NCI-H2081 treated with DMSO at 0.1 percent for 48 hours (cell line): ENCODE measurements at places on chromosomes 2 and 18.

GRCh38 chr18:76412818-76413565 lies 82.0 kb downstream of the ZNF516 start:
- no peak for DNase-seq

- DNase-seq = no peak
Observed at GRCh38 chr2:109378682-109379081, 235.1 kb downstream of the SEPTIN10 start.

- no peak for DNase-seq
Observed at GRCh38 chr2:30730736-30731647, 76.3 kb downstream of the CAPN13 start.

GRCh38 chr2:181485638-181485946 lies 28.4 kb downstream of the ITGA4 start:
- no peak for DNase-seq

GRCh38 chr2:76953733-76954347 lies 568.3 kb downstream of the LRRTM4 start:
- peak; percentile 33 for DNase-seq

DNA sequence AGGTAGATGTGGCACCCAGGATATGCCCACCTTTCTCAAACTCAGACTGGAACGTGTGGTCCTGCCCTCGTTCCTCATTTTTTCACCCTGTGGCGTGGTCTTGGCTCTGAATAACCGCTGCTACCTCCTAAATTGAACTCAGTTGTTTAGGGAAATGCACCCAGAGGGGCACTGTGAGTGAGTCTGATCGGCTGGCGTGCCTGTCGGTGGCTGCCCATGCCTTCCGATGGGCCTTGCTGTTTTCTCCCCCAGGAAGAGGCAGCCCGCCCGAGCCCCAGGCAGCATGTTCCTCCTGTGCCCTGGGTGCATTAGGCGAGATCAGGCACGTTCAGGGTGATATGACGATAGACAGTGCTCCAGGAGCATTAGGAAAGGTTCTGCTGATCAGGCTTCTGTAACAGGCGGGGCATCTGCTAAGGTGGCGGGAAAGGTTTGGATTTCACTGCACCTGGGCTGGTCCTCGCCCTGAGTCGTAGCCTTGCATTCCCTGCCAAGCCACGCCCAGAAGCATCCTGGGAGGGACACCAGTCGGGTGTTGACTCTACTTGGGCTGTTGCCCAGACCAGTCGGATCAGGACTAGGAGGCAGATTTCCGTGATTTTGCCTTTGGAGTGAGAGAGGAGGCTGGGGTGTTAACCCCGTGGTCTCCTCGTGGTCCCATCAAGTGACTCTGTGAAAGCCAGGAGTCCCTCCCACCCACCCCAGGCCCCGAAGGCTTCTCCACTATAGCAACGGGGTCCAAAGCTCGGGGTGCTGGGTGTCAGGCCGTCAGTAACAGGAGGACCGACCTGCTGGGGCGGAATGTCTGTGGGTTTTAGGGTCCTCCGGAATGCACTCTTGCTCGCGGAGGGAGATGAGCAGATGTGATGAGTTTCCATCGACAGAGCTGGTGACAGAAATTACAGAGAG lies 75.1 kb downstream of the SH3BP4 start:
- DNase-seq = peak; percentile 93

GRCh38 chr2:56185582-56186046 lies 1.8 kb downstream of the CCDC85A start:
- DNase-seq = no peak

- DNase-seq = no peak
Observed at GRCh38 chr18:76179257-76179656, 315.8 kb downstream of the ZNF516 start.

DNA sequence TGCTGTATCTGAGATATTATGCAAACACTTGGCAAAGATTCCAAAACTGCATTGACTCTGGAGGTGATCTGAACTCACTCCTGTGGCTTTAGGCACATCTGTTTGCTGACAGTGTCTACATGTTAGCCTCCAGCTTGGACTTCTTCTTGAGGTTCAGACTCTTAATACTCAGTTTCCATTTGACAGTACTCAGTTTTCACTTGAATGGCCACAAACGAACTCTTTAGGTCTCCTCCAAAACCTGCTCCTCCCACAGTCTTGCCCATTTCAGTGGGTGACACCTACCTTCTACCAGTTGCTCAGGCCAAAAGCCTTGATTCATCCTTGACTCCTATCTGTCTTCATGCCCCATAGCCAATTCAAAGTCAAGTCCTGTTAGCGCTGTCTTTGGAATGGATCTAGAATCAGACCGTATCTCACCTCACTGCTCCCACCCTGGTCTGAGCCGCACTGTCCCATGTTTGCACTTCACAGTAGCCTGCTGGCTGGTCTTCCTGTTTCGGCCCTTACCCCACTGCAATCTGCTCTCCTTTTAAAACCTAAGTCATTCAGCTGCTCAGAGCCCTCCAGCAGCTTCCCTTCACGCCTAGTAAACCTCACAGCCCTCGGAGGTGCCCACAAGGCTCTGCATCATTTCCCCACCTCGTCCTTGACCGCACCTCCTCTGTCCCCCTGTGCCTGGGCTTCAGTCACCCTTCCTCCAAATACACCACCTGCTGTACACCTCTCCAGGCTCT lies 10.5 kb downstream of the ATG16L1 start:
- DNase-seq = no peak

DNA sequence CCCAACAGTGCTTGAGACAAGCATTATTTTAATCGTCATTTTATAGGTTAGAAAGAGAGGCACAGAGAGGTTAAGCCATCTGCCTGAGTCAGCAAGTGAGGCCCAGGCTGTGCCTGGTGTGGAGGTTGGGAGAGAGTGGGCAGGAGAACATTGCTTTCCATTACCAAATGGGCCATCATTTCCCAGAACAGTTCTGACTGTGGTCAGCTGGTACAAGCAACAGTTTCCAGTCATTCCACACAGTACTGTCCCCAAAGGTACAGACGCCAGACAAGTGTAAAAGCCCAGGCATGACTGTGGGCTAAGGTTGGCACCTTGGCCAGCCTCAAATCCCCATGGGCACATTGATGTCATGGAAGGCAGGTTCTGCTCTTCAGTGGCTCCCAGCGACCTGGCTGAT lies 98.2 kb upstream of the LCLAT1 start:
- DNase-seq = no peak

GRCh38 chr18:9762526-9762925 lies 54.4 kb downstream of the RAB31 start:
- no peak for DNase-seq

DNA sequence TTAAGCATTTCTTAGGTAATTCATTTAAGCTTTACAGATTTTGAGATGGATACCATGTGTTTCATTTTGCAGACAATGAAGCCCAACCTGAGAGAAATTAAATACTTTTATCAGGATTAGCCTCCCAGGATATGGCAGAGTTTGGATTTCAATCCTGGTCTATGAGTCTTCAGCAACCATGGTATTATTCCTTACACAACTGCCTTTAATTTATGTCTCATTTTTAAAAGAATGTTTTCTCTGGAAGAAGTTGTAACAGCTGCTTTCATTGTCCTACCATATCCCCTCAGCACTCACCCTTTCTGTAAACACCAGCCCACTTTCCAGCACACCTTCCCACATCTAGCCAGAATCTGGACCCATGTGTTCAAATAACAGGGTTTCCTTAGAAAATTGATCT lies 863.7 kb upstream of the VRK2 start:
- no peak for DNase-seq

DNA sequence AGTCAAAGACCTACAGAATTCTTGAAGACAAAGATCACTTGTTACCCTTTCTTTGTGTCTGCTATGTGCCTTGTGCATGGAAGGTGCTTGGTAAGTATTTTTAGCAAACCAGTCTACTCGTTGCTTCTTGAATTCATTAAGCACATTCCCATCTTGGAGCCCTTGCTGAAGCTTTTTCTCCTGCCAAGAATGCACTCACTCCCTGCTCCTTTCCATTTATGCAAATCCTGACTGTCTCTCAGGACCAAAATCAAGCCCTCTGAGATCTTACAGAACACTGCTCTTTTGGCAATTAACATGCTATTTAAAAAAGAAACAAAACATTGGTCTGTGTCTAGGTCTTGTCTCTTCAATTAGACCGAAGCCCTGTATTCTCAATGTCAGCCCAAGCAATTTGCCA lies 75.8 kb downstream of the CLHC1 start:
- DNase-seq = no peak

GRCh38 chr2:195252018-195252417 lies 405.0 kb upstream of the SLC39A10 start:
- no peak for DNase-seq

DNA sequence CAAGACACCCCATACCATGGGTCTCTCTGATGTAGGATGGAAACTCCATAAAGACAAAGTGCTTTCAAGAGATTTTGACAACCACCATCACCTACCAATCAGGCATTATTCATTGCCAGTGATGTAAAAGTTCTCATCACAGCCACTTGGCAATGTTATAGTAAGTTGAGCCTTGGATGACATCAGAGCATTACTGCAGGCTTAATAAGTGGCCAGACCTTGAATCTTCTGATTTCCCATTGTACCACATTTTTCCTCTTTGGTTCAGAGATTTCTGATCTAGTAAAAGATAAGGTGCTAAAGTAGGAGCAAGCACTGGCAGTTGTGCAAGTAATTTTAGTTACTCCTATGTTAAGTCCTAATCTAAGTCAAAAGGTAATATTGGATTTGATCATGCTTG lies 36.5 kb downstream of the OSR1 start:
- DNase-seq = no peak

- DNase-seq = no peak
Observed at GRCh38 chr2:96599941-96600340, 38.2 kb downstream of the KANSL3 start.

DNA sequence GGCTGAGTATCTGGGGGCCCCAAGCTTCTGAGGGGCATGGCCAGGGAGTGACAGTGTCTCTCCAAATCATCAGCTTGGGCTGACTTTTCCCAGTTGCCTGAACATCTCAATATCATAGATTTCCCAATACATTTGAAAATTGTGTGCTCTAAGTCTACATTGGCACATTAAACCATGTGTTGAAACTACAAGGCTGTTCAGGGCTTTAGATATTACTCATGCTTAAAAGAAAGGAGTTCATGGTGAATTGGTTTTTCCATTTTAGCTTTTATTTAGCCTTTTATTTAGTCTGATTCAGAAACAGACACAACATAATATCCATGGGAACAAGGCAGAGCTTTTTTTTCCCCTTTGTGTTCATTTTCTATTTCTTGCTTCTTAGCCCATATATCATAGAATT lies 49.9 kb upstream of the GALR1 start:
- no peak for DNase-seq

GRCh38 chr2:58042486-58042970 lies 4.1 kb upstream of the VRK2 start:
- peak; percentile 58 for DNase-seq

- DNase-seq = no peak
Observed at GRCh38 chr2:109481599-109481998, 132.2 kb downstream of the SEPTIN10 start.

GRCh38 chr2:220509966-220510365 lies 882.5 kb downstream of the SLC4A3 start:
- no peak for DNase-seq

GRCh38 chr2:47277187-47277586 lies 122.1 kb upstream of the STPG4 start:
- DNase-seq = no peak
